ENCODE measurements at places on chromosomes 16 and 17. TPM values are rescaled to one million over a fixed set of nuclear protein-coding genes. Genes with fewer than 3 reads are reported as not detected.

Gene C16orf54
- not detected for total RNA-seq

GRCh38 chr17:37446027-37446426, 39.3 kb downstream of the TADA2A start:
- no peak overlapping the region for H3K27ac ChIP-seq
- H3K36me3 ChIP-seq = peaks cover 64% of the 10 kb centered on the region
- DNase-seq = peak; percentile 63
- peaks cover 22% of the 10 kb centered on the region for H3K4me1 ChIP-seq

Gene CACNG3
- total RNA-seq = not detected

DNA sequence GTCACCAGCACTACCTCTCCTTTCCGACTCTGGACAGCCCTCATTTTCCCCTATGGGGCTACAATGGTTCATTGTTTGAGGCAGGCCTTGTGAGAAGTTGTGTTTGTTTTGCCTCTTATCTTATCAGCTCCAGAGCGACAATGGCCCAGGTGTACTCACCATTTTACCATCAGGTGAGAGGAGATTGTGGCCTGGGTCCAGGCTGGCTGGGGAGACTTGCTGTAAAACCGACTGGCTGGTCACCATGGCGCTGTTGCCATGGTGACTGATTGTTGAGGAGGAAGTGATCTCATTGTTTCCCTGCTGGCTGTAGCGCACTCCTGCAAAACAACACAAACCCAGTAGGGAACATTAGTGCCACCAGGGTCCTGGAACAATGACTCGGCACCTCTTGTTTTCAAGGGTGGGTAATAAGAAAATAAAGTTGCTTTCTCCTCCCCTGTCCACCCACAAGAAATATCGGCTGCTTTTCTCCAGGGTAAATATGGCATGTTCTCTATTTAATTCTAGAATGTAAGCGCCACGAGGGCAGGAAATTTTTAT, 34.4 kb downstream of the HNF1B start:
- no peak overlapping the region for H3K27ac ChIP-seq
- peaks cover 16% of the 10 kb centered on the region for H3K27me3 ChIP-seq
- no peak overlapping the region for H3K4me3 ChIP-seq
- no peak for DNase-seq
- H3K4me1 ChIP-seq = peaks cover 5% of the 10 kb centered on the region
- H3K36me3 ChIP-seq = no peaks in the 10 kb centered on the region

DNA sequence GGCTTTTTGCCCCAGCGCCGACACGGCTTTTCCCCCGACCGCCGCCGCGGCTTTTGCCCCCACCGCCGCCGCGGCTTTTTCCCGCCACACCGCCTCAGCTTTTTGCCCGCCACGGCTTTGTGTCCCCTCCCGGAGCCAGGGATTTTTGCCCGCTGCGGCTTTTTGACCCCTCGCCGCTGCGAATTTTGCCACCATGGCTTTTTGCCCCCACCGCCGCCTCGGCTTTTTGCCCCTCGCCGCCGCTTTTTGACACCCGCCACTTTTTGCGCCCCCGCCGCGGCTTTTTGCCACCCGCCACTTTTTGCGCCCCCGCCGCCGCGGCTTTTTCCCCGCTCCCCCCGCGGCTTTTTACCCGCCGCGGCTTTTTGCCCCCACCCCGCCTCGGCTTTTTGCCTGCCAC, 1342.5 kb downstream of the TP53TG3F start:
- no peak for DNase-seq
- no peak overlapping the region for H3K27ac ChIP-seq
- no peaks in the 10 kb centered on the region for H3K36me3 ChIP-seq
- no peaks in the 10 kb centered on the region for H3K27me3 ChIP-seq

GRCh38 chr16:88538366-88539060, 31.7 kb upstream of the ZC3H18 start:
- no peak overlapping the region for H3K4me3 ChIP-seq
- DNase-seq = no peak
- H3K36me3 ChIP-seq = peaks cover 20% of the 10 kb centered on the region
- no peak overlapping the region for H3K27ac ChIP-seq

DNA sequence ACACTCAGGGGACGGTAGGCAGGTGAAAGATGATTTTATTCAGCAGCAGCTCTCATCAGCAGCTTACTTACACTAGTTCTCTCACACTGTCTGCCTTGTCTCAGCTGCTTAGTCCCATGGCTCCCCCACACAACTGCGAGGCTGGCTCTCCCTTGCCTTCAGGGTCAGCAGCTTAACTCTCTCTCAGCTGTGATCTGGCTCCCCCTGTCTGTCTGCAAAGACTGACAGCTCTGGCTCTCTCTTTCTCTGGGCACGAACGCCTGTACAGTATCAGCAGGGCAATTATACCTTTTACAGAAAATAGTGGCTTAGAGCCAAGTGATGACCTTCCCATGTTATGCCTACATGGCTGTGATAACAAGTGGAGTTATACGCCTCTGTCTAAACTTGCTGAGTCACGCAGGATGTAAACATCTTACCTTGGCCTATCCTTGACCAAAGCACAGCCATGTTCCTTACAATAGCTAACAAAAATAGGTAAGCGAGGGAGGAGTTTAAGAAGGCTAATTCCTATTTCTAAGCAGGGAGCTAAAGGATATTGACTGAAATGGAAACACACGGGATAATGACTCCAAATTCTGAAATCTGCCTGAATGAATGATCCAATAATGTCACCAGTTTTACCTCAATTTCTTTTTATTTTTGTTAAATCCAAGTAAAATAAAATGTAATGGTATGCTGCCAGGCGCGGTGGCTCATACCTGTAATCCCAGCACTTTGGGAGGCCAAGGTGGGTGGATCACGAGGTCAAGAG, 1.1 kb upstream of the NDUFAB1 start:
- peaks cover 28% of the 10 kb centered on the region for H3K36me3 ChIP-seq
- no peak overlapping the region for H3K4me3 ChIP-seq
- DNase-seq = peak; percentile 44
- H3K27ac ChIP-seq = peak overlapping the region; percentile 51
- no peaks in the 10 kb centered on the region for H3K27me3 ChIP-seq

DNA sequence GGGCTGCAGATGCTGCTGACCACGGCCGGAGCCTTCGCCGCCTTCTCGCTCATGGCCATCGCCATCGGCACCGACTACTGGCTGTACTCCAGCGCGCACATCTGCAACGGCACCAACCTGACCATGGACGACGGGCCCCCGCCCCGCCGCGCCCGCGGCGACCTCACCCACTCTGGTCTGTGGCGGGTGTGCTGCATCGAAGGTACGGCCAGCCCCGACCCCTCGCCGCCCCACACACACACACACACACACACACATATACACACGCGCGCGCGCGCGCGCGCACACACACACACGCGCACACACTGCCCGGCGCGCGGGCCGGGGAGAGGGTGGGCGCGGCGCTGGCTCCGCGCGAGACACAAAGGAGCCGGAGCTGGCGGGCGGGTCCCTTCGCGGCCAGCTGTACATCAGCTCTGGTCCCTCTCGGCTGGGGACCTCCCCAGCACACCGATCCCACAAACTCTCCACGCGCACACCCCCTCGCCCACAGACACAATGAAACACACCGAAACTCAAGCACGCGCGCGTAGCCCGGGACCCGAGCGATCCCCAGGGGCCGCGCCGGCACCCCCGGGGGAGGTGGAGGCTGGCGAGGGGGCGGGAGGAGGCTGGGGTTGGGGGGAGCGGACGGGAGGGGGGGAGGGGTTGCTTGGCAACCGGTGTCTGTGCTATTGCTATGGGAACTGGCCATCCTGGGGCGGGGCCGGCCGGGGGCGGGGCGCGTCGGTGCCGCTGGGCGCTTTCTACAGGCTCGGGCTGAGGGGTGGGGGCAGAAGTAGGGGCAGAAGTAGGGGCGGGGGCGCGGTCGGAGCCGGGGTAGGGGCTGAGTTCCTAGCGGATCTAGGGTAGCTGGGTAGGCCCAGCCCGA, 658 bp downstream of the CACNG4 start:
- H3K36me3 ChIP-seq = no peaks in the 10 kb centered on the region
- H3K4me1 ChIP-seq = peaks cover 5% of the 10 kb centered on the region
- peaks cover 79% of the 10 kb centered on the region for H3K27me3 ChIP-seq
- peak overlapping the region; percentile 56 for H3K4me3 ChIP-seq
- DNase-seq = no peak
